Fibroblast of skin of back (primary cell): ENCODE measurements at places on chromosomes 1 and 21.

DNA sequence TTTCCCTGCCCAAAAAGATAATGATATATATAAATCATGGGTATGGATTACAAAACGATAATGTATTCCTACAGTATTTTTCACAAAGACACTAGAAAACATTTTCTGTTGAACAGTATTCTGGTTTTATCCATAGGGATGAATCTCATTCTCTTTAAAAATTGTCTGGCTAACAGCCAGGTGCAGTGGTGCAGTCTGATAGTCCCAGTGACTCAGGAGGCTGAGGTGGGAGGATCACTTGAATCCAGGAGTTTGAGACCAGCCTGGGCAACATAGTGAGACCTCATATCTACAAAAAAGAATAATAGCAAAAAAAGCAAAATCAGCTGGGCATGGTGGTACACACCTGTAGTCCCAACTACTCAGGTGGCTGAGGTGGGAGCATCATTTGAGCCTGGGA, 23.3 kb downstream of the PIP5K1A start:
- no peak for DNase-seq

- DNase-seq: no peak
Observed at GRCh38 chr1:60342569-60342968, 269.0 kb upstream of the C1orf87 start.

GRCh38 chr1:78919150-78919549, 87.4 kb downstream of the ADGRL4 start:
- no peak for DNase-seq

- peak; percentile 93 for DNase-seq
Observed at GRCh38 chr1:243718893-243719292, 131.2 kb downstream of the AKT3 start.

DNA sequence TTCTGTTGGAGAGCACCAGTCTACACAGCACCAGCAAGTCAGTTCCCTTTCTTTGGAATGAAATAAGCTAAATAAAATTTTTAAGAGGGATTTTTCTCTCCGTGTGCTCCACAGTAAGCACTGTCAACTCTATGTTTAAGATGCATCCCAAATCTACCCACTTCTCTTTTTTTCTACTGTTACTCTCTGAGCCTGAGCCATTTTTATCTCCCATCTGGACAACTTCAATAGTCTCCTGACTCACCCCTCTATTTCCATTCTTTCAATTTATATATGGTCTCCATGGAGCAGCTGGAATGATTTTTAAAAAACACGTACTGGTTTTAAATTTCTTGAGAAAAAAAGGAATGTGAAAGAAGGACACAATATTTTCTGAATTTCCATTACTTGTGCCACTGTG, 24.7 kb upstream of the CCT8 start:
- no peak for DNase-seq

DNA sequence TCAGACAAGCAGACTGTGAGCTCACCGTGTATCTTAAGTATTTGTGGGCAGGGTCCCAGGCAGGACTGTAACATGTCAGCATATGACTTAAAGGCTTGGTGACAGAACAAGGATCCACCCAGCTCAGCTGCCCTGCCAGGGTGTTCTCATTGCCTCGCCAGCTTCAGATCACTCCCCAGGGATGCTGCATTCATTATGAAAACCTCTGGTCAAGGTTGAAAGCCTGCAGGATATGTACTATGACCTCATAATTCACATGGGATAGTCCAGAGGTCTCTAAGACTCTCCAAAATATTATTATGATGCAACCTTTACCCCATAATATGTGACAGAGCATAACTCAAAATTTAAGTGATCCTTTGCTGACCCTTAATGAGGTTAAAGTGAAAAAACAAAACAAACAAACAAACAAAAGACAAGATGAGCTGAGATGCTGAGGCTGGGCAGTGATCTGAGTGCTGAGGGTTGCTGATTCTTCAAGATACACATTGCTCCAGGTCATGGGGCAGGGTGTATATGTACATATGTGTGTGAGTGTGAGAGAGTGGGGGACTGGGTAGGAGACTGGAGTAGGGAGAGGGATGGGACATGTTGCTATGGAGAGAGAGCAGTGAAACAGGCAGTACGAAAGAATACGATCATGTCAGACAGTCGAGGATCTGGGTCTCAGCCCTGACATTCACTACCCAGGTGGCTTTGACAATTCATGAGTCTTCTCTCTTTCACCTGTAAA, 98.8 kb upstream of the DUSP10 start:
- DNase-seq: peak; percentile 51

GRCh38 chr1:201655910-201656309, 117.0 kb downstream of the NAV1 start:
- DNase-seq: no peak

DNA sequence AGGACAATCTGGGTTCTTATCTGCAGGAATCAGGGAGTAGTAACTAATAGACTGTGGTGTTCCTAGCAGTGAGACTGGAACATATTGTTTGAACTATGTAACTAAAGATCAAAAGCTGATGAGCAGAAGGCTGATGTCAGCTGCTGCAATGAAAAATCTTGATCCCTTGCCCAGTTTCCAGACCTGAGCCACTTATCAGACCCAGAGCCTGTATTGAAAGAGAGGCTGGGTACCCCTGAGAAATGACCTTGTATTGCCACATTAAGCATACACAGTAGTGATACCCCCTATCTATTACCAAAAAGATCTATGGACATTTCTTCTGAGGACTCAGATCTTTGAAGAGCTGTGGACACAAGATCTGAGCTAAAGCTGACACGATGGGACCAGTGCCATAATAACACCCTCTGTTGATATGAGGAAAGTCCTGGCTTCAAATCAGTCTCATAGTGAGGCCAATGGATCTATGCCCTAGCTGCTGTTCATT, 178.0 kb upstream of the GALNT2 start:
- no peak for DNase-seq

DNA sequence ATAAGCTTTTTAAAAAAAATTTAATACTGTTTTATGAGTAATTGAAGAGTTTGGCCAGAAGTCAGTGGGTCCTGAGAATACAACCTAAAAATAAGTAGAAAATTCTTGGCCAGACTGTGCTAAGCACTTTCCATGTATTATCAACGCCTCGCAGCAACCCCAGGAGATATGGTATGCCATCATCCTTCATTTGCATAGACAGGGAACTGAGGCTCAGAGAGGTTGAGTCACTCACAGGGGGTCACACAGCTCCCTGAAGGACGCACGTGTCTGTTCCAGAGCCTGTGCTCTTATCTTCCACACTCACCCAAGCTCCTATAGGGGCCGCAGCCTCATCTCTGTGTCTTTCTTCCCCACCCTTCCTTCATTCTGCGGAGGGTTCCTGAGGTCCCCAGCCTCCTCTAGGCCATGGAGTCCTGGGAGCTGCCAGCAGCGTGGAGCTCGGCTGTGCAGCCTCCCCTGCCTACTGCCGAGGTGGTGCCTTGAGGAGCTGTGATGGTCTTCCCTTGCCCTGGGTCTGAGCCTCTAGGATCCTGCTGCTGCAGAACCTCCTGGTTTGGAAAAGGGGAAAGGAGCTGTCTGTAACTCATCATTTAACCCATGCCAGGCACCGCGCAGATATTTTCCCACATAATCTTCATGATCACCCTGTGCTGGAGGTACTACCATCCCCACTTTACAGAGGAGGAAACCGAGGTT, 30.3 kb upstream of the ECE1 start:
- DNase-seq: no peak

GRCh38 chr1:7127322-7128075, 342.2 kb downstream of the CAMTA1 start:
- DNase-seq: peak; percentile 32

- no peak for DNase-seq
Observed at GRCh38 chr1:20083178-20083944, 13.4 kb downstream of the PLA2G5 start.

DNA sequence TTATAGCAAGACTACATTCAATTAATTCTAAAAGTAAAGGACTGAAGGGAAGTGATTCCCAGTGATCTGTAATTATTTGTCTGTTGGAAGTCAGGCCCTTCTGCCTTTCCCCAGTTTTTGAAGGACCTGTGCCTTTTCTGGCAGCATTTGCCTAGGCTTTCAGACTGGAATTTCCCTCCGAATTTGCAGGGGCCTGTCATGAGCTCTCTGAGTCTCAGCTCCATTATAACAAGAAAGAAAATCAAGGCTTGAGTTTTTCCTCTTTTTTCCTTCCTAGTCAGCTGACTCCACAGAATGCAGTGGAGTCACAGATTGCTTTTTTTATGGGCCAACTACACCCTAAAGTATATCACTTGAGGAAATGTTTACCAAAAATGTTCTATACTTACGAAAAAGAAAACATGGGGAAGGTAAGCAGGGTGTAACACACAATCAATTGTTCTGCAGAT, 1.1 kb downstream of the NR5A2 start:
- no peak for DNase-seq

- peak; percentile 85 for DNase-seq
Observed at GRCh38 chr1:7549277-7550161, 221.6 kb upstream of the VAMP3 start.

GRCh38 chr1:154557248-154557938, 1.1 kb downstream of the UBE2Q1 start:
- no peak for DNase-seq

GRCh38 chr1:36555041-36555440, 72.3 kb upstream of the CSF3R start:
- no peak for DNase-seq

- DNase-seq: peak; percentile 70
Observed at GRCh38 chr1:169949139-169949538, 55.4 kb upstream of the SCYL3 start.

DNA sequence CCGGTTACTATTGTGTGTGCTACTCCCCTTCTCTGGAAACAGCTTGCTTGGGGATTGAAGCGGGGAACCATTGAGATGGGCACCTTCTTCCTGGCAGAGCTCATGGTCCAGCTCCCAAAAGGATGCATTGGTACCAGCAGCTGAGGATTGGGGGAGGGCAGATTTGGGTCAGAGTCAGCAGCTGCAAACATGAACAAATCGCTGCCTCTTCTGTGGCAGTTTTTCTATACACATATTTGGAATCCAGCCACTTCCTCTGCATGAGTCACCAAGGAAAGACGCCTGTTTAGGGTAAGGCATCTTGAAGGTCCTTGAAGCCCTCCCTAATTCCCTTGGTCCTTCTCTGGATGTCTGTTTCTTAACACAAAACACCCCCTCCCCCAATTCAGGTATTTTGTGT, 104.7 kb downstream of the DAB1 start:
- no peak for DNase-seq

- no peak for DNase-seq
Observed at GRCh38 chr1:102466487-102466886, 469.8 kb upstream of the OLFM3 start.

- DNase-seq: no peak
Observed at GRCh38 chr1:170498876-170499275, 33.1 kb upstream of the GORAB start.

- DNase-seq: no peak
Observed at GRCh38 chr1:60296794-60297193, 223.2 kb upstream of the C1orf87 start.

GRCh38 chr1:204464187-204464631, 30.4 kb downstream of the PIK3C2B start:
- DNase-seq: no peak

- DNase-seq: no peak
Observed at GRCh38 chr1:6503884-6504602, 12.6 kb upstream of the PLEKHG5 start.

DNA sequence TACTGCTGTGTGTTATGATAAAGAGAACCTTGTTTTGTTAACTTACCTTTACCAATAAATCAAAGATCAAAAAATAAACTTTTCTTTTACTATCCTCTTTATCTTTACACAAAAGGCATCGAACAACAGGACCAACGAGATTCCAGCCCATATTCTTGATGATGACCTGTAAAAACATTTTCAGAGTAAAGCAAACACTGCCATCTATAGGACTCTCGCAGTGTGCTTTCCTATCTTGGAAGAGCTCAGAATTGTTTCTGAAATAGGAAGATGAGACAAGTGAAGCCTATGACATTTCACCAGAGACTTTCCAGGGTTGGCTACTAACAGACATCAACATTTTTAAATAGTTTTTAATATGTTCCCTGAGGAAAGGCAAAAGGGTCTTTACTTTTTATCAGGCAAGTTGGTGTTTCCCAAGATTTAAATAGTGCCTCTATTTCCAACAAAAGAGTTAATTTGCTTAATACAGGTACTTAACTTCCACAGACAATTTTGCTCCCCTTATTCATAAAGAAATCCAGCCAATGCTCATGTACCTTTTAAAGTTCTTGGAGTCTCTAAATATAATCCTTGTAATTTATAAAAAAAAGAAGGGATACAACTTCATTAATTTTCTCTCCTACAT, 7.3 kb downstream of the GLMN start:
- peak; percentile 63 for DNase-seq

DNA sequence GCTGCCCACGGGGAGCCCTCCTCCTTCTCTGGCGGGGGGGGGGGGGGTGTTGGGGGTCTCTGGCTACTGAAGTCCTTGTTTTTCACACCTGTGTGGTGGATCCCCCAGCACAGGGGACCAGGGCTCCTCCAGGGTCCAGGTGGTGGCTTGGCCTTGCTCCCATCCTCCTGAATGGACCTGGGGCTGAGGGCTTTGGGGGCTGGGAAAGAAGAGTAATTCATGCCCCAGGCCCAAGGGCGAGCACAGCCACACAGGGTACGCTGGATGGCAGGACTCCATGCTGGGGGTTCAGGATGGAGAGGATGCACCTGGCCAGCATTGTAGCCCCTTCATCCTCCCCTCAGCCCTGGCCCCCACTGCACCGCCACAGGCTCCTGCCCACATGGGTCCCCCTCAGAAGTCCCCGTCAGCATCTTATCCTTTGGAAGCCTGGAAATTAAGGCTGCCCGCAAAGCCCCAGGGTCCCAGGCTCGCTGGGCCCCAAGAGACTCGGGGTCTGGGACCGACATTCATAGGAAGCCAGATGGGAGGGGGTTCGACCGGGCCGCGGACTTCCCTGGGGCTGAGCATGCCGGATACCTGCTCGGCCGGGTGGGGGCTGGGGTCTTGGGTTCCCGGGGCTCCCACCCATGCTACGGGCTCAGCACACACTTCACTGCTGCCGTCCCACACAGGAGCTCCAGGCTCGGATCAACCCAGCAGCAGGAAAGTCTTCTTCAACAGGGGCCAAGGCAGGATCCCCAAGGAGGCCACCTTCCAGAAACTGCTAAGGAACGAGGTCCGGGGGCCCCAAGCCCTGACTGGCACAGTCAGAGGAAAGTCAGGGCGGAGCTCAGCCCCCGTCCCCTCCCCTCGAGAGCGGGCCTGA, 49.0 kb upstream of the ACTRT2 start:
- no peak for DNase-seq
